Heart right ventricle (tissue), 16 donors: ENCODE measurements at places on chromosomes 2 and 18. TPM values are rescaled to one million over a fixed set of nuclear protein-coding genes. Genes with fewer than 3 reads are reported as not detected.

The EFR3B gene
- 7.8 TPM for total RNA-seq

- H3K27ac ChIP-seq = no peak overlapping the region
- no peak for DNase-seq
- peaks cover 23% of the 10 kb centered on the region for H3K27me3 ChIP-seq
- no peaks in the 10 kb centered on the region for H3K36me3 ChIP-seq
- H3K4me1 ChIP-seq = no peaks in the 10 kb centered on the region
These were observed 78.6 kb downstream of the ASB1 start for GRCh38 chr2:238505119-238505891.

DNA sequence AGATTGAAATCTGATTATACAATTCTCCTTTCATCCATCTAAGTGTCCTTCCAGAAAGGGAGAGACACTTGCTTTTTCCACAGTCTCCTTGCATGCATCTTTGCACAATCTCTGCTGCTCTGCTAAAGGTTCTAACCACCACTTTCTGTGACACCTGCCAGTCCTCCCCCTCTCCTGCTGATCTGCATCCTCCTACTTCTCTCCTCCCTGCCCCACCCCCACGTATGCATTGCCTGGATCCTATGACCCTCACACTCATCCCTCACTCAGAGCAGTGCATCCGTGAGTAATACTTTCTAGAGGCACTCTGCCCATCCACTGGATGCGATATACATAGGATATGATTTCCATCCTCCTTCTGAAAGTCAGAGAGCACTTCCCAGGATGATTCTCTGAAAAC is 27.7 kb upstream of the TRAPPC8 start:
- no peak overlapping the region for H3K27ac ChIP-seq
- H3K4me3 ChIP-seq = no peak overlapping the region
- H3K36me3 ChIP-seq = no peaks in the 10 kb centered on the region
- no peaks in the 10 kb centered on the region for H3K4me1 ChIP-seq
- H3K27me3 ChIP-seq = no peaks in the 10 kb centered on the region

DNA sequence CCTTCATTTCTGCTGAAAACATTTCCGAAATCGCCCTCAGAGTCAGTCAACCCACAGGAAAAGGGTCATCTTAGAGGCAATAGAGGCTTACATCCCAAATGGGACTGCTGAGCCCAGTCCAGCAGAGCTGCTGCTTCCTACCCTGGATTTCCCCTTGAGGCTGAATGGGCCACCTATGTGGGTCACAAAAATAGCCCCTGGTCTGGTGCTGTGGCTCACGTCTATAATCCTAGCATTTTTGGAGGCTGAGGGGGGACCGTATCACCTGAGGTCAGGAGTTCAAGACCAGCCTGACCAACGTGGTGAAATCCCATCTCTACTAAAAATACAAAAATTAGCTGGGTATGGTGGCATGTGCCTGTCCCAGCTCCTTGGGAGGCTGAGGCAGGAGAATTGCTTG is 49.3 kb downstream of the ADNP2 start:
- peaks cover 8% of the 10 kb centered on the region for H3K27me3 ChIP-seq
- H3K4me1 ChIP-seq = no peaks in the 10 kb centered on the region
- no peak for DNase-seq
- H3K36me3 ChIP-seq = no peaks in the 10 kb centered on the region
- H3K4me3 ChIP-seq = no peak overlapping the region
- H3K27ac ChIP-seq = no peak overlapping the region

DNA sequence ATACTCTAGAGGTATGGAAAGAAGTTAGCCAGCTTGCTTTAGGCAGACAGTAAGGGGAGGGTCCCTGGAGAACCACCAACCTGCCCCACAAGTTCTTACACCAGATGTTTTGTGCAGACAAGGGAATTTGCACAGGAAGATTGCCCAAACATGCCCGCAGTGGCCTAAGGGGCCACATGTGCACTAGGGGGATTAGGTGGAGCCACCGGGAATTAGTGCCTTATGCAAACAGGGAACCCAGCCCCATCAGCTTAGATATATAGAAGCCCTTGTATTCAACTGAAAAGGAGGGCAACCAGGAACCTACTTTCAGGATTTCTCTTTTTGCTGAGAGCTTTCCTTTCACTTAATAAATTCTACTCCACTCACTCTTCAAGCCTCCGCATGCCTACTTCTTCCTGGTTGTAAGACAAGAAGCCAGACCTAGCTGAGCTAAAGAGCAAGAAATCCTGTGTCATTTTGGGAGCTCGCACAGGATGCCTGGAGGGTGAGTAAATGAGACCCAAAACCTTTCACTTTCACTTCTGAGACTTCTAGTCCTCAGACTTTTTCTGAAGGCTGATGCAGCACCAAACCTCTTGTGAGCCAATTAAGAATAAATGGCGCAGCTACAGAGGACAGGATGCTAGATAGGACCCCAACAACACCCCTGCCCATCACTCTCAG is 146.3 kb downstream of the GCA start:
- H3K4me3 ChIP-seq = no peak overlapping the region
- no peaks in the 10 kb centered on the region for H3K36me3 ChIP-seq
- no peaks in the 10 kb centered on the region for H3K4me1 ChIP-seq
- no peaks in the 10 kb centered on the region for H3K27me3 ChIP-seq
- DNase-seq = no peak
- no peak overlapping the region for H3K27ac ChIP-seq

- H3K27ac ChIP-seq = no peak overlapping the region
- H3K4me1 ChIP-seq = no peaks in the 10 kb centered on the region
These were observed 198.7 kb downstream of the ANAPC1 start for GRCh38 chr2:111685342-111685741.
